ENCODE measurements at places on chromosomes 7 and 10.

- no peak for DNase-seq
Measured at GRCh38 chr7:43004082-43004481, 71.9 kb downstream of the MRPL32 start.

- DNase-seq: no peak
Measured at GRCh38 chr10:126117196-126117595, 220.8 kb downstream of the FANK1 start.

DNA sequence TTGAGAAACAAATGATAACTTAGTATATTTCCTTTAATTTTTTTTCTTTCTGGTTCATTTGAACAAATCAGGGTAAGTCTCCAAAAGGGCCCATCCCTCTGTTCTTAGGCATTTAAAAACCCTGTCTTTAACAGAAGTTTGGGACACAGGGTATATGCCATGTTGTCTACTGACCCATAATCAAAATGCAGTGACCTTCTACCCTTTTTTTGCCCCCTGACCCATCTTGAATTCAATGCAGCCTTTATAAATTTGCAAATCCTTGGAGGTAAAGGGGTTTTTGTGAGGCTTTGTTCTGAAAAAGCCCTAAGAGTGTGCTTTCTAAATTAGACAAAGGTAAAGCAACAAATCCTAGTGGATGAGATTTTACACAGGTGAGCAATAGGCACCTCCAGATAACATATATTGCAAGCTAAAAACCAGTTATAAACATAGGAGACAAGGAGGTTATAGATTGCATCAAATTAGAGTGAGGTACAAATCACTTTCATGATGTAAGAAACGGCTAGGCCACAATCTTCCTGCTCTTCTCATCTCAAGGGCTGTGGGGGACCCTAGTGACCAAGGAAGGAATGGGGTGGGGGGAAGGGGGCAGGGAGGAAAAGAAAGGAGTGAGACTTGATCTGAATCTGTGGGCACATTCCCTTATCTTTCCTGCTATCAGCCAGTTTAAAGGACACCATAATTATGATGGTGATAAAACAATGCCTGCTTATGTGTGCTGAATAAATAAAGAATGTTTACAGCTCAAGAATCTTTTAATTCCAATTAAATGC lies 2.7 kb downstream of the SKIDA1 start:
- DNase-seq: no peak

DNA sequence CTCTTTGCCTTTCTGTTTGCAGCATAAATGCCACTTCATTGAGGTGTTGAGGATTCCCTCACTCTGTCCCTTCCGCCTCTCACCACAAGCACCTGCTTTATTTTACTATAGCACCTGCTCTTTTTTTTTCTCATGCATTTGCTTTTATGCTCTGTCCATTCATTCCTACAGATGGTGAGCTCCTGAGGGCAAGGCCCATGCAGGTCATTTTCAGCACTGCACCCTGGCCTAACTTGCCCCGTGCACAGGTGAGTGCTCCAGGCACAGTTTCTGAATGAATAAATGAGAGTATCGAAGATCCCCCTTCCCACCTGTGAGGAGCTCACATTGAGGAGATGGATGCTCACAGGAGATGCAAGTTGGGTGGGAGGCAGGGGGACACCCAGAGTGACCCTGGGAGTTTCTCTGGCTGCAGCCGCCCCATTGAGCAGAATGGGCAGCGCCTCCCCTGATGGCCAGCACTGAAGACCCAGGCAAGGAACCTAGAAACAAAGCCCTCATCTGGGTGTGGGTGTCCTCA lies 1.2 kb upstream of the AKR1E2 start:
- DNase-seq: no peak

GRCh38 chr7:151732834-151733592 lies 143.9 kb downstream of the PRKAG2 start:
- DNase-seq: no peak

- DNase-seq: no peak
Measured at GRCh38 chr7:91852263-91852741, 28.2 kb downstream of the MTERF1 start.
